ENCODE measurements at places on chromosomes 12 and 14.

- no peak for DNase-seq
These were observed 381.7 kb downstream of the PAWR start for GRCh38 chr12:79309039-79309438.

DNA sequence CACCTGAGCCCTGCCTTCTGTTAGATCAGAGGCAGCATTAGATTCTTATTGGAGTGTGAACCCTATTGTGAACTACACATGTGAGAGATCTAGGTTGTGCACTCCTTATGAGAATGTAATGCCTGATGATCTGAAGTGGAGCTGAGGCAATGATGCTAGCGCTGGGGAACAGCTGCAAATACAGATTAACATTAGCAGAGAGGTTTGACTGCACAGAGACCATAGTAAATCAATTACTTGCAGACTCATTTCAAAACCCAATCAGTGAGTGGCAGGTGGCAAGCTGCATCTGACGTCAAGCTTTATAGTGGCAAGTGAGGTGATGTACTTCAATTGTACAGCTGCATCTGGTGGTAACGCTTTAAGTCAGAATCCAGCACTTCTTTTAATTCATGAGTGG lies 141.6 kb downstream of the GPHN start:
- no peak for DNase-seq

- no peak for DNase-seq
These were observed 380.1 kb upstream of the KITLG start for GRCh38 chr12:88960213-88960878.

DNA sequence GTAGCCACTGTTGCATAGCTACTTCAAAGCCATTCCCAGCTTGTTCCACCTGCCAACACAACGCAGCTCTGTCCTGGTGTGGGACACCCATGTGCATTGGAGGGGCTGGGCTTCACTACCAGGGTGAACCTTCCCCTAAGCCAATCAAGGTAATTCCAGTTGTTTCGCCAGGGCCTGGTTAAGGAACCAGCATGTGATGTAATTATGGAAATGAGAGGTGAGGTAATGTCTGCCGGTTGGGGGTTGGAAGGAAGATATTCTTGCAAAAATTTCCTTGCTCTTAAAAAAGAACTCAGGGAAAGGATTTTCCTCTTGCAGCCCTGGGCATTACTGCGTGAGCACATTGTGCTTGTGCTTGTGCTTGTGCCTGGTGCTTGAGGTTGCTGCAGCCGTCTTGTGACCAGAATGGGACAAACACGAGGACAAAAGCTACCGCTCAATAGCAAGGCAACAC lies 14.9 kb downstream of the TUBA1C start:
- no peak for DNase-seq

DNA sequence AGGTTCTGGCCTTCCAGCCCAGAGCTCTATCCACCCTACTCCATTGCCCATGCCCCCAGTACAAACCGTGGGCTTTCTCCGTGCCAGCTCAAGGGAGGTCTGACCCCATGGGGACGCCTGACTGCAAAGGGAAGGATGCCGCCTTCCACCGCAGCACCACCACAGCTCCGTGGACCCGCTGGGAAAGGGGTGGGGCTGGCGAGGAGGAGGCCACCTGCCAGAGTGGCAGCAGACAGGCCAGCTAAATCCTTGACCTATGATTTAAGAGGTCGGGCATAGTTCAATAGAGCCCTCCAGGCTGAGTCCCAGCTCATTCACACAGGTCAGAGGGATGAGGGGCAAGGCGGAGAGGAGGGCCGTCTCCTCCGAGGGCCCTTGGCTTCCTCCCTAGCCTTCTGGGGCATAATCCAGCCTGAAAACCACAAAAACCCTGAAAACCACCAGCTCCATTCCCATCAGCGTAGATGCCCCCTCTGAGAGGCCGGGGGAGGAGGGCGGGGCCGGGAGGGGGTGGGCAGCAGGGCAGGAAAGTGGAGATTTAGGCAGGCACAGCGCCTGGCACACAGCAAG lies 14.9 kb upstream of the FIGNL2 start:
- no peak for DNase-seq

DNA sequence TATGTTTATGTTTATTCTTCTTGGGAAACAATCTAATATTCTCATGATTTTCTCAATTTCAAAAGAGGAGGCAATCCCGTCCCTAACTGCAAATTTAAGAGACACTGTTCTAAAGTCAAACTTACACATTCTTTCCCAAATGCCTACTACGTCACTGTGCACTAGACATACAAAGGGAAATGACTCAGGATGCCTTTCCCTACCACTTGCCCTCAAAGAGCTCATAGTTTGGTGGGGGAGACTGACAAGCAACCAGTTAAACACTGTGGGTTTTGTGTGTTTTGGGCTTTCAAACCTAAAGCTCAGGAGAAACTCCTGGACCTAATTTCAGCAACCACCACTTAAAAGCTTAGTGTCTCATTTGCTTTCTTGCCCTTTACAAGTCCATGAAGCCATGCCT lies 58.4 kb downstream of the ATP2B1 start:
- DNase-seq: no peak

- no peak for DNase-seq
These were observed 3.7 kb downstream of the MAX start for GRCh38 chr14:65098586-65098985.

DNA sequence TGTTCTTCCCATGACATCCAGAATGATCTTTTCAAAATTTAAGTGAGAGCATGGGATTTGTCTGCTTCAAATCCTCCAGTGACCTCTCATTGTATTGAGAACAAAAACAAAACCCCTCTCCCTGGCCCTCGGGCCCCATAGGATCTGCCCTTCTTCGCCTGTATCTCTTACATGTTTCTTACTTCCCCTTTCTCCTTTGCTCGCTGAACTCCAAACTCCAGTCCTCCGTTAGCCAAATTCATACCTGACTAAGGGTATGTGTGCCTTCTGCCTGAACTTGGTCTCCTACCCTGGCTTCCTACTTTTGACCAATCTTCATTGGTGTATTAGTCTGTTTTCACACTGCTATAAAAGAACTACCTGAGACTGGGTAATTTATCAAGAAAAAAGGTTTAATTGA lies 13.2 kb upstream of the TSPAN11 start:
- no peak for DNase-seq

- no peak for DNase-seq
These were observed 78.0 kb downstream of the SRGAP1 start for GRCh38 chr12:63922474-63922873.

DNA sequence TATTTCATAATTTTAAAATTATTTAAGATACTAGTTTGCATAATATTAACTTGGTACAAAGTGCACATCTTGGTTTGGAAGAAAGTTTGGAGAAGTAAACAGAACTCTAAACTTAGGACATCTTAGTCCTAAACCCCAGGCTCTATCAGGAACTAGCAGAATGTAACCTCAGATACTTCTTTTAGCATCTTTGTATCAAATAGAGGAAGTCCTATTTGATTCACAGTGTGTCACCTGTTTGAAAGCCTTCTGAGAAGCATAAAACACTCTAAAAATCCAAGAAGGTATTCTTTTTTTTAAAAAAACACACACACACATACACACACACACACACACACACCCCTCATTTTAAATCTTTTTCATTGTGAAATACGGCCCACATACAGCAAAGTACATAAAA lies 12.0 kb upstream of the RNU6-7 start:
- no peak for DNase-seq

DNA sequence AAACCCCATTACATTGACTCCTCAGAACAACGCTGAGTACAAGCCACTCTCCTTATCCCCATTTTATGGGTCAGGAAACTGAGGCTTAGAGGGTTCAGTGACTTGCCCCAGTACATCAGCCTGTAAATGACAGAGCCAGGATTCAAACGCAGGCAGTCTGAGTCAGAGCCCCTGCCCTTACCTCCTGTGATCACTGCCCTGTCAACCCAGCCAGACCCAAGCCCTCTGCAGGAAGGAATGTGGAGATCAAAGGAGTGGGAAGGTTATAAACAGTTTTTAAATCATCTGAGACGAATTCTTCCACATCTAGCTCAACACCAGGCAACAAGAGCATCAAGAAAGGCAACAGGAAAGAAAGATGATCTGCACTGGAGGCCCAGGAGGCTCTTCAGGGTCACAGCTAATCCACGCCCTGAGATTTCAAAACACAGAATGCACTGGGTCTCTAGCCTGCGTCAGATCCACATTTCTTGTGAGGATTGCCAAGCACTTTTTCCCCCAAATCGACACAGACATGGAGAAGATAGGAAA lies 38.5 kb downstream of the SPTB start:
- no peak for DNase-seq

DNA sequence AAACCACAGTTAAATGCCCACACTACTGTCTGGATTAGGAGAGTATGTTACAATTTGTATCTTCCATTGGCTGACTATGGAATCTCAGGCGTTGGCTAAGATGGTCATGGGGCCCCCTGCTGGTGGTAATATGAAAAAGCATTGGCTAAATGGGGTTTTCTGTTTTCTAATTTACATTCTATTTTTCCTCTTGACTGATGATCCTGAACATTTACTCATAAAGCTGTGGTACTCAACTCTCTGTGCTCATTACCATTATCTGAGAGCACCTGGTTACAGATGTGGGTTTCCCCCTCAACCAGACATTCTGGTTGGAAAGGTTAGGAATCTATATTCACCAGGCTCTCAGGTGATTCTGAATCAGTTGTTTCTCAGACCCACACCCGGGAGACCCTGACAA lies 64.8 kb downstream of the WSCD2 start:
- no peak for DNase-seq

GRCh38 chr12:12807970-12808702 lies 5.0 kb upstream of the DDX47 start:
- DNase-seq: no peak

DNA sequence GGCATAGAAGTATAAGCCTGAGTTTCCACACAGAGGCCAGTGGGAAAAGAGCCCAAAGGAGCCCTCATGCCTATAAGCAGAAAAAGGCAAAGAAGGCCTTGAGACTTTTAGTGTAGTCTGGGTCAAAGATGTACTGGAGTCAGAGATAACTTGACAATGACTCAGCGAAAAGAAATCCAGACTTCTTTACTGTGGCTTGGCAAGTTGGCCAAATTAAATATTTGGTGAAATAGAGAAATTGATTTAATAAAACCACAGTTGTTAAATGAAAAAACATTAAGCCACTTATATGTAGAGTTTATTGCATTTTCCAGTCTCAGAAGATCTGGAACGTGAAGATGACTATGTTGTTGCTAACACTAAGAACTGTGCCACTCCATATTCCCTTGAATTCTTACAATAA lies 105.1 kb downstream of the TMTC3 start:
- DNase-seq: no peak

GRCh38 chr12:45034861-45035265 lies 16.0 kb downstream of the DBX2 start:
- DNase-seq: no peak

GRCh38 chr14:104396682-104397470 lies 182.7 kb upstream of the C14orf180 start:
- DNase-seq: no peak

DNA sequence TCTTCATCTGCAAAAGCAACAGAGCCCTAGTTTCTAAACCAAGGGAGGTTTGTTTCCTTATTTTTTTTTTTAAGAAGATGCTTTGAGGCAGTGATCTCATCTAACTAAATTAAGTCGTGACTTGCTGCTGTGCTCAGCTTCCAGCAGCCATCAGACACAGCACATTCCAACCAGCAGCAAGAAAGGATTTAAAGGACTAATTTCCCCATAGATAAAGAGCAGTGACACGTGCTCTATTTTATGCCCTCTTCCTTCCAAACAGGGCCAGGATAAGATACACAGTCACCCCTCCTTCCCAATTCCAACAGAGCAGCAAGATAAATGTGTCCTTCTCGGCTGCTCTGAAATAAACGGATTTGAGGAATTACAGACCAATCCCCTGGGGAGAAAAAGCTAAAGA lies 81.7 kb downstream of the PRKAB1 start:
- DNase-seq: no peak

GRCh38 chr12:100987552-100988521 lies 193.3 kb downstream of the ANO4 start:
- no peak for DNase-seq

DNA sequence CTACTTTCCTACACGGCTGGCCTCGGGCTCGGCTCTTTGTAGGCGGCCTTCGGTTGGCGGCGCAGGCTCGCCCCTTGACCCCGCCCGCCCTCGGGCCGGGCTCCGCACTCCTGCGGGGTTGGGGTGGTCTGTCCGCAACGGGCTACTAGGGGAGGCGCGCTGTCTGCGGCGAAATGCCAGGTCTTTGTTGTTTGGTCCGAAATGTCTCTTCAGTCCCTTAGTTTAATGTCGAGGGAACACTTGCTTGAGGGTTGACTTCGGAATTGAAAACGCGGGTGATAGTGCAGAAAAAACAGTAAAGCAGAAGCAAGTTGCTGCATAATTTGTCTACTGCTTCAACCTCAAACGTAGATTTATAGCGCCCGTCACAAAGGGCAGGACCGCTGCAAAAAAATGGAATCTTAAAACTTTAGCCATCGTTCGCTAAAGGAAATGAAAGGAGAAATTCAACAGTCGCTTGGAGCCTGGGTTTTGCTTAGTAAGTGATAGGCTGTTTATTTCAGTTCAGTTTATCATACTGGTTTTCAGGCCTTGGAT lies 390 bp downstream of the JKAMP start:
- DNase-seq: no peak

GRCh38 chr12:50765095-50765911 lies 1.4 kb downstream of the ATF1 start:
- DNase-seq: no peak

DNA sequence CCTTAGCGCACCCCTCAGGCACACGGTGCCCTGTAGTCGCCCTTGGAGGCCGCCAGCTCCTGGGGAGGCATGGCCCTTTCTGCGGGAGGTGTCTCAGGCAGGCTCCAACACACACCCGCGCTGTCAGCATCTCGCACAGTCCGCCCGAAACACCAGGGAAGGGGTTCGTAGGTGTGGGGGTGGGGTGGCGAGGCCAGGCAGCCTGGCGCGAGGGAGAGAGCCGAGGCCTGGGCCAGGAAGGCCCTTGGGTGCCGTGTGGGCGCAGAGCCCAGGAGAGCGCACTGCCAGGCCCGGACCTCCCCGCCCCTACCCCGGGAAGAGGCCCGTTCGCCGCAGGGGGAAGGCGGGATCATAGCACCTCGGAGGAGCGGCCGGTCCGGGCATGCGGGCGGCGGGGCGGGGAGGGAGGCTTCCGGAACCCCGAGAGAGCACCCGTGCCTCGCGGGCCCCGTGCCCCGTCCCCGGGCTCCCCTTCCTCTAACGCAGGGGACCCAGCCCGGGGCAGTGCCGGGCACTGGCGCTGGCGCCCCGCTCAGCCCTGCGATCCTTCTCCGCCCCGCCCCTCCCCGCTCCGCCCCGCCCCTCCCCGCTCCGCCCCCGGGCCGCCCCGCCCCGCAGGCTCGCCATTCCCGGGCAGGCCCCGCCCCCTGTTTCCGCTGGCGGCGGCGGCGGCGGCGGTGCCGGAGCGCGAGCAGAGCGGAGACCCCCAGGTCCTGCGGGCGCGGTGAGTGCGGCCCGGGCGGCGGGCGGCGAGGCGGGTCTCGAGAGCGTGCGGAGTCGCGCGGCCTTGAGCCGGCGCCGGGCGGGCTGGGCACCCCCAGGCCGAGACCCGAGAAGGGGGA lies at the start of gene TSPAN9:
TSPAN9 (plus strand) TSS at position 650 of the 842 bp plus-strand sequence. CDS start 123,815 bp downstream, outside the sequence.
- DNase-seq: no peak

All from cortex of kidney (tissue), 1 donor.